A172 (cell line): ENCODE measurements at places on chromosomes 7 and 10.

DNA sequence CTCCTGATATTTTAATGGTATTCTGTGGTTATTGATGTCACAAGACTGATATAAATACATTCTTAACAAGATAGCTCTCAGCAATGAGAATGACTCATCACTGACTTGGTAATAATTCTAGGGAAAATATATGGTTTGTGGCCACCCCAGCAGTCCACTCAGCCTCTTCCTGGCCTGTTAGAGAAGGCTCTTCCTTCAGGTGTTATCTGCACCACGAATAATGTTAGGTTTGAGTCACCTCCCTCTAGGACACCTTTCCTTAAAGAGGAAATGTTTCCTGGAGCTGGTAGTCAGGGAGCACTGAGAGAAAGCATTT lies 163.3 kb downstream of the SVIL start:
- peak; percentile 96 for DNase-seq

GRCh38 chr10:78458983-78459638 lies 425.4 kb downstream of the RPS24 start:
- DNase-seq: peak; percentile 87

- DNase-seq: no peak
These were observed 119.9 kb downstream of the LARP4B start for GRCh38 chr10:811379-812175.

DNA sequence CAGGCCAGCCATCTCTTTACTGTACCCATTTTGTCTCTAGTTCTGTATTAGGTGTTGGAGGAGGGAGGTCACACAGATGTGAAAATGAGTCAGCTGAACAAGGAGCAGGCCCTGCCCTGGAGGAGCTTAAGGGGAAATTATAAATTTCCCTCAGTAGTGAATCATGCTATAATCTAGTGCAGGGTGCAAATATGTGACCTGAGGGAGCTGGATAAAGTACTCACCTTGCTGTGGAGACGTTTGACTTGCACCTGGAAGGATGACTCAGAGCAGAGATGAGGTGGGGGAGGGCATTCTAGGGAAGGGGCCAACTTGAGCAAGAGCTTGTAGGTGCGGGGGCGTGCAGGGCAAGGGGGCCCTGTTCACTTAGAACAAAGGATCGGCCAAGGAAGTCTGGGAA lies 610.6 kb downstream of the SDK1 start:
- peak; percentile 37 for DNase-seq

GRCh38 chr10:4431114-4431863 lies 394.7 kb upstream of the AKR1E2 start:
- peak; percentile 79 for DNase-seq

- DNase-seq: peak; percentile 42
These were observed 23.7 kb upstream of the TRPV6 start for GRCh38 chr7:142908921-142909890.

DNA sequence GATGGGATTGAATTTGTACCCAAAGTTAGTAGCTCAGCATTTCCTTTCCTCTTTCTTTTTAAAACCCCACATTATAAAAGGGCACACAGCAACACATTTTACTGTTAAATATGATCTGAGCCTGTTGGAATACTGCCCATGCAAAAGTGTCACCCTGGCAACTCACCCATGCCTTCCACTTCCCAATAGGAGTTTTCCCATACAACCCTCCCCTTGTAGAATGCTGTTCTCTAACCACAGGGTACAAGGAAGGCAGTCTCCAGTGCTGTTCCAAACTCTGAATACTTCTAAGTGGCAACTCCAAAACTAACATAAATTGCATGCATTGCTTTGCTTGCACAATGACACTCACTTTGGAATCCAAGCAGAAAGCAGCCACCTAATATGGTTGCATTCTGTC lies 60.8 kb downstream of the NRCAM start:
- no peak for DNase-seq

DNA sequence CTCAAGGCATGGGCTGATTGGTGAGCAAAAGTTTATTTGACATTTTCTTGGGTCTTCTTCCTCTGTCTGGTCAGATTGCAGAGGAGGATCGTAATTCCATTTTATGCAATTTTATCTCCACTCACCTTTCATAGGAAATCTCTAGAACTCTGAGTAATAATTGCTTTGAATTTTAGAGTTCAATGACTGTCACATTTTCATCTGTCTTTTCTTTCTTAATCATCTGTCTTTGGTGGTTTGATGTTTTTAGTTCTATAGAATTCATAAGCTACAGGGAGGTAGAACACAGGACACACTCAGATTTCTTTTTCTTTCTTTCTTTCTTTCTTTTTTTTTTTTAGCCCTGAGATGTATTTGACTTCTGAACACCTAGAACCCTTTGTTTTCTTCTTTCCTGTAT lies 11.6 kb downstream of the GATA3 start:
- DNase-seq: no peak

GRCh38 chr7:2929321-2930201 lies 85.5 kb upstream of the GNA12 start:
- no peak for DNase-seq

DNA sequence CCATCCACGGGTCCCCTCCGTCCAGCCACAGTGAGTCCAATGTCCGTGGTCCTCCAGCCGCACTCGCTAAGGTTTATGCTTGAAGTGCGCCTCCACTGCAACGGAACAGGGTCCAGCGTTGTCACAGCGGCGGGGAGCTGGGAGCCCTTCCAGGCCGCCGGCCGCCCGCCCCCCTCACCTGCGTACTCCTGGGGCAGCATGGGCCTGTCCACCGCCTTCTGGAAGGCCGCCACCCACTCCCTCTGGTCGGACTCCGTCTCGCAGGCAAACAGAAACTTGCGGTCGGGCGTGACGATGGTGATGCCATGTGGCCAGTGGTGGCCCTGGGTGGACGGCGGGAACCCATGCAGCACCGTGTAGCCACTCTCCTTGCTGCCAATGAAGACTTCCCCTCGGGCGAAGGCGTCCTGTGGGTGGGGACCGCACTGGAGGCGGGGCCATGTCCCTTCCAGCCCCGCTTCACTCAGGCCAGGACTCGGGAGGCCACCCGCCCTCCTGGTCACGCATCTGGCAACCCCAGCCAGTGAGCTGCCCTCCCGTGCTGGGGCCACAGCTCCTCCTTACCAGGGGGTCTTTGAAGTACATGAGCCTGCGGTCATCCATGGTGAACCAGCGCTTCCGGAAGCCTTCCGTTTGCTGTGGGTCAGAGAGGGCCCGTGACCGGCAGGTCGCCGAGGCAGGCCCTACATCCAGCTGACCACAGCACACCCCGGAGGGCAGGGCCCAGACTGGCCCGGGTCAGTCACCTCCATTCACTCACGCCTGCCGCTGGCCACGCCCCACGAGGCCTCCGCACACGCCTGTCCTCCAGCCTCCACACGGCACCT lies 22.7 kb downstream of the GET4 start:
- DNase-seq: no peak

GRCh38 chr10:60234551-60234950 lies 155.1 kb downstream of the ANK3 start:
- DNase-seq: no peak

GRCh38 chr7:15936991-15937390 lies 250.5 kb upstream of the MEOX2 start:
- DNase-seq: no peak

GRCh38 chr7:67661-68395 lies 124.5 kb upstream of the FAM20C start:
- no peak for DNase-seq

GRCh38 chr10:30188101-30188500 lies 128.7 kb upstream of the JCAD start:
- peak; percentile 12 for DNase-seq

- no peak for DNase-seq
These were observed 34.5 kb upstream of the EBLN1 start for GRCh38 chr10:22252224-22252800.

- DNase-seq: peak; percentile 99
These were observed 3.4 kb downstream of the DNMBP start for GRCh38 chr10:100006243-100006886.

GRCh38 chr10:77548157-77548556 lies 89.5 kb downstream of the KCNMA1 start:
- no peak for DNase-seq

DNA sequence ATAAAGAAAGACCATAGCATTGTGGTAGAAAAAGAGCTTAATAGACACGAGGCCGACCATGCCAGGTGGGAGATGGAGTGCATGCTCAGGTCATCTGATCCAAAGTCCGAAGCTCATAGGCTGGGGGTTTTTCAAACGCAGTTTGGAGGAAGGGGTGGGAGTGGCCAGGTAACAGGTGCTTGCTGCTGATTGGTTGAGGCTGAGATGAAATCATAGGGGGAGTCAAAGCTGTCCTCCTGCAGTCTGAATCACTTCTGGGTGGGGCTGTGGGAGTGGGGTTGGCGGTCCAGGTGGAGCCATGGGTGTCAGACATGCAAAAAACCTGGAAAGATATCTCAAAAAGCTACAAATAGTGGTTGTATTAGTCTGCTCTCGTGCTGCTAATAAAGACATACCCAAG lies 2.8 kb upstream of the ERCC6 start:
- DNase-seq: no peak

DNA sequence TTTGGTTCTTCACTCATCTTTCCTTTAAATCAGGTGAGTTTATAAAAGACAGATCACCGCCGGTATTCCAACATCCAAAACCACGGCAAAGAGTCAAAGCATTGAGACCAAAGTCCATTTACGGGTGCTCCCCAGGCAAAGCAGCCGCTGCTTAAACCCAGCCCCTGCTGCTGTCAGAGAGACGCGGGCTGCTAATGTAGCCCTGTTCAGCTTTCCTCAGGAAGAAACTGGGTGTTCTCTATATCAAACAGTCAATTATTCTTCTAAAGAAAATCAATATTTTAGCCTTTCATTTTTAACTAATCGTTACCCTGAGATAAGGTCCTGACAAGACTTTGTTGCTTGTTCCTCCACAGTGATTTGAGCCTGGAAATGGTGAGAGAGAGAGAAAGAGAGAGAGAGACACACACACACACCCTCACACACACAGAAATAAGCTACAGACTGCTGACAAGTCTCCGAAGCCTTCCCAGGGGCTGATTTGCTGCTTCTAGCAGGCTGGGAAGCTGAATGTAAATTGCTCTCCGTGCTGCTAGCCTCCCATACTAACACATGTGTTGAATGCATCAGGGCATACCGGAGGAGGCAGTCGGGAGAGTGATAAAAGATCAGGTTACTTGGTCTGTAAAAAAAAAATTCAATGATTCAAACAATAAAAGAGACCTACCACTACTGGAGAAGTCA lies 183.0 kb upstream of the ANK3 start:
- peak; percentile 48 for DNase-seq

DNA sequence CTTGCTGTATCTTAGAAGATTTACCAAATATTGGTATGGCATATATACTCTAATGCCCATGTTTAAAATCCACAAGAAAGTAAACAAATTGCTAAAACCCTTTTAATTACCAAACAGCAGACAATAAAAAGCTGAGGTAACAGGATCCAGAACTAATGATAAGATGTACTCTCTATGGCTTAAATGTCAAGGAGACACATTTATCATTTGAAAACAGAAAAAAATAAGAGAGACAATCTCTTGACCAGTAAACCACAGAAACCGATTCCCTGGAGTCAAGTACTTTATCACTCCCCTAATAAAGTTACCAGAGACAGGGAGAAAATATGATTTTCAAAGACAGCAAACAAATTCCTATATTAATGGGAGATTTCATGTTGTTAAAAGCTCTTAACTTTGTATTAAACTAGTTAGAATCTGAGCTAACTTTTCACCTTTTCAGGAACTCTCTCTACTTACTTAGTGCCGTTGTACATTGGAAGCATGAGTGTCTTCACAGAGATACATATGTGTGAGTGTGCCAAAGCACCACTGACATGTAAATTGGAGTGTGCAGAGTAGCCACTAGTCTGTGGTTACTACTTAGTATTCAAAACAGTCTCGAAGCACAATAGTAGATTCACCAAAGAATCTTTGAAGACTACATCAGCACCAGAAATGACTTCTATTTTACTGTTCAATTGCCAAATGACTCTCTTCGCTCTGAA lies 44.2 kb downstream of the TSPAN12 start:
- no peak for DNase-seq

DNA sequence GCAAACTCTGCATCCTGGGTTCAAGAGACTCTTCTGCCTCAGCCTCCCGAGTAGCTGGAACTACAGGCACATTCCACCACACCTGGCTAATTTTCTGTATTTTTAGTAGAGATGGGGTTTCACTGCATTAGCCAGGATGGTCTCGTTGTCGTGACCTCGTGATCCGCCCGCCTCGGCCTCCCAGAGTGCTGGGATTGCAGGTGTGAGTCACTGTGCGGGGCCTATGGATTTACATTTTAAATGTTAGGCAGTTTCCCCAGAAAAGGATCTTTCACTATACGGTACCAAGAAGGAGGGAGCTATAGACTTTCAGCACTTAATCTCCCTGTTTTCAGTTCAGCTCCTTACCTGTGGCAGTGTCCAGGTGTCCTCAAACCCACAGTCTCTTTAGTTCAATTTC lies 50.8 kb downstream of the SIRT1 start:
- no peak for DNase-seq
